ENCODE measurements at places on chromosomes 1 and 21.

GRCh38 chr1:199404976-199405375 lies 622.5 kb upstream of the NR5A2 start:
- DNase-seq: no peak

DNA sequence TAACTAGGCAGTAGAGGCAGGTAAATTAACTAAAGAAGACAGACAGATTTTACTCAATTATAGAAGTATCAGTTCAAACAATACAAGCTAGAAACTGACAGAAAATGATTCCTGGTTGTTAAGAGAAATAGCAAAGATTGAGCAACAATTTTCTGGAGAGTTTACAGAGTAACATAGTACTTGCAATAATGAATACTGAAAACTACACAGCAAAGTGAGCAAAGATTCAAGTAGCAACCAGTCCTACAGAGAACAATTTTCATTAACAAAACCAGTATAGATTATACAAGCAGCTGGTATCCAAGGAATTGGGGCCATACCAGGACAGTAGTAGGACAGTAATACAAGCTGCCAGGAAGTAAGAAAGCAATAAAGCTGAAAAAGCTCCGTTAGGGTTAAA lies 37.6 kb downstream of the EYA3 start:
- DNase-seq: no peak

DNA sequence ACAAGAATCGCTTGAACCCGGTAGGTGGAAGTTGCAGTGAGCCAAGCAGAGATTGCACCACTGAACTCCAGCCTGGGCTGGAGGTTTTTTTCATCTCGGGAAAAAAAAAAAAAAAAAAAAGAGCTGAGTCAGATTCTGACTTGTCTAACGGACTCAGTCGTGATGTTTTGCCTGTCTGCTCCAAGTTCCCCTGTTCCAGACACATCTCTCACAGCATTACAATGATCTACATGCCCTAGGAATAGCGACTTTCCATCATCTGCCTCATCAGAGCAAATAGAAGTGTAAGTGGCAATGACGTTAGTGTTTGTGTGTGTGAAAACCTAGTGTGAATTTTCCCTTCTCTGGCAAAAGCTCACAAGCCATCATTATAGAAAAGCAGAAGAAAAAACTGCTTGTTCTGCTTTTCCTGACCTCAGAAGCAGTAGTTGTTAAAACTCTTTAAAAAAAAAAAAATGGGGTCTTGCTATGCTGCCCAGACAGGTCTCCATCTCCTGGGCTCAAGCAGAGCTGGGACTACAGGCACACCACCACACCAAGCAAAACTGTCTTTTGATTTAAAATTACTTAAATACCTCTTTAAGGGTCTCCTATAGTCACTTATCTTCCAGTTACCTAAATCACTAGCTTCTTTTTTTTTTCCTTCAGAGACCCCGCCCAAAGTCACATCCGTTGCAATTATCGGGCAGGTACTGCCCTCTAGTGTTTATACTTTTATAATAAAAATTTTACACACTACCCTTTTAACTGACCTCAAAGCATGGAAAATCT lies 37.3 kb downstream of the PLEKHO1 start:
- DNase-seq: no peak

- DNase-seq: no peak
Observed at GRCh38 chr1:48422009-48422408, 50.0 kb downstream of the SPATA6 start.

DNA sequence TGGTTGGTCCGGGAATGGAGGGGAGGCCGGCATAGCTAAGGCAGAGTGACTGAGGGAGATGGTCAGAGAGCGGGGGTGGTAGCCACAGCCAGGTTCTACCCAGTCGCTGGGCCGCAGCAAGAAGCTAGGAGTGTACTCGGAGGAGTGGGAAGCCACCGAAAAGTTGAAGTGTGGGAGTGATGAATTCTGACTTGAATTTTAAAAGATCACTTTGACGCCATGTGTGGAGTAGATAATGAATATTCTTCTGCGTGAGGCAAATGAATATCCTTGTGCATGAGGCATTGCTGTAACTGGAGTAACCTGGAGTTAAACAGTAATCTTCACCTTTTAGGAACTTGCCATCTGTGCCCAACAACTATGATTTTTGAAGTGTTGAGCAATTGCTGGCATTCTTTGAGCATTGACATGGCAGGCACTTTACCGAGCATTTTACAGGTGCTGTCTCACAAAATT lies 6.9 kb downstream of the CTPS1 start:
- DNase-seq: no peak

- no peak for DNase-seq
Observed at GRCh38 chr1:165069829-165070228, 286.7 kb downstream of the LMX1A start.

GRCh38 chr1:193031431-193031830 lies 27.7 kb downstream of the UCHL5 start:
- DNase-seq: no peak

DNA sequence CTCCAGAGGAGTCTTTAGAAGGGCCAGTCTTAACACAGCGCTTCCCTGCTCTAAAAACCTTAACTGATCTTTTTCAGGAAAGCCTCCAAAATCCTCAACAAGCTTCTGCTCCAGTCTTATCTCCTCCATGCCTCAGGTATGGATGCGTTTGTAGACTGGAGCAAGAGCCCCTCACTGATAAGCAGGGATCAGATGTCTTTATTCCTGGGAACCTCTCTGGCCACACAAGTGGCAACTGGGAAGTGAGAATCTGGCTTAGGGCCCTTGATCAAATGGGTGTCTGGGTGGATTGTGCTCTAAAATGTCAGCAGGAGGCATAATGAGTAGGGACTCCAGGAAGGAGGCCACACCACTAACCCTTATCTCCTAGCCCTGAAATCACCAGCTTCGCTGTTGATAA lies 1.4 kb downstream of the ZBTB8A start:
- no peak for DNase-seq

GRCh38 chr1:2242814-2243725 lies 15.0 kb downstream of the SKI start:
- DNase-seq: no peak

DNA sequence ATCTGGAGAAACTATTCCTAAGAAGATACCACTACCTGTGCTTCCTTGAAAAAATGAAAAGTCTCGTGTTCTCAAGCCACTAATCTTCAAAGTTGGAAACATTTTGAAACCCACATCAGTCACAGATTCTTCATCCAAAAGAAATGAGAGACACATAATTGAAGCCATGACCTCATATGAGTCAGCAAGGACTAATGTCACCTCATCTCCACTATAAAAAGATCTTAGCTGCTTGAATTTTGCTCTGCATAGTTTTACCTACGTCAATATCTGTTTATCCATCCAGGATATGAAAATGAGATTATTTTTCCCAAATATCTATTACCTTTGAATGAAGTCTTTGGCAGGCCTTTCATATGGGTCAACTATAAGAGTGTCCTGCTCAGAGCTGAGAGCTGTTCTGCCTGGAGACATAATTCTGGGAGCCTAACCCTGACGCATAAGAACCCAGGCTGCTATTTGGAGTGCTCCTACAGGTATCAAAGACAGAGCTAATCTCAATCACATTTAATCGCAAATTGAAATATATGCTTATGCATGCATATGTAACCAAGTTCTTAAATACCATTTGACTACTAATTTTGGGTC lies 312.5 kb upstream of the PKN2 start:
- DNase-seq: no peak

DNA sequence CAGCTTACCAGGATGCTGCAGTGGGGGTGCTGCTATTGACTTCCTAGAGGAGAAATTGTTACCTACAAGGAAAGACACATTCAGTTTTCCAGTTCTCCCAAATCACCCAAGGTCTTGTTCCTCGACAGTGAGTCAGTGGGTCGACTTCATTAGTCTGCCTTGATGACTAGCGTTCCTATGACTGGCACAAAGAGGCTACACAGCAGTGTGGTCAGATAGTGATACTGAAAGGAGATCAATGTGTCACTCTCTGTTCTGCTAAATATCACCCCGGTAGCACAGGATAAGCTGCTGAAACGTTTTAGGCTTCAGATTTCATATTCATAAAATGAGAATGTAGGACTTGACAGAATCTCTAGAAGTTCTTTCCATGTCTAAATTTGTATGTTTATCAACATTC lies 357.4 kb downstream of the LMX1A start:
- no peak for DNase-seq

- no peak for DNase-seq
Observed at GRCh38 chr1:227038401-227038800, 98.3 kb downstream of the COQ8A start.

- no peak for DNase-seq
Observed at GRCh38 chr1:15858069-15858670, 10.7 kb downstream of the SPEN start.

DNA sequence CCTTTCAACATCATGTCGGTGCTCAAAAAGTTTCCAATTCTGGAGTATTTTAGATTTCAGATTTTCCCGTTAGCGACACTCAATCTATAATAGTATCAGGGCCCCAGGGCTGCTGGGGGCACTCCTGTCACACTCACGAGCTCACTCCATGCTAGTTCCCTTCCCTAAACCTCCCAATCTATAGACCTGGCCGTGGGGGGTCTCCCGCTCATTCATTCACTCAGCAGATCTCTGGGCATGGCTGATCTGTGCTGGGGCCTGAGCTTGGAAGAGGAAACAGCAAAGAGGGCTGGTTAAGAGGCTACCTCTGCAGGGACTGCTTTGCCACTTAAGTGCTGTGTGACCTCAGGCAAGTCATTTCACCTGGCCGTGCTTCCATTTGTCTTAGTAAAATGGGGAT lies 46.8 kb upstream of the LAPTM5 start:
- no peak for DNase-seq

DNA sequence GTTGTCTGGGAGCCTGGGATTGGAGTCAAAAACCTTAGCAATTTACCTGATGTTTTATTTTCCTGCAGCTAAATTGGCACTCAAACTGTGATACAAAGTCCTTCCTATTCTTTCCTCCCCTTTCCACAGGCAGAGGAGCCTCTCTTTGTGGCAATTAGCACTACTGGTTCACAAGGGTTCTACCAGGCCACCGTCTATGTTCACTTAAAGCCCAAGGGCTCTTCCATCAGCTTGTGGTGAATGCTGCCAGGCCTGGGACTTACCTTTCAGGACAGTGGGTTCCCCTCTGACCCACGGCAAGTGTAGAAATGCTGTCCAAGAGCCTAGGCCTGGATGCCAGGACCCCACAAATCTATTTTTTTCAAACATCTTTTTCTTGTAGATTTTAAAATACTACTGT lies 251.9 kb upstream of the B3GALT2 start:
- DNase-seq: no peak

DNA sequence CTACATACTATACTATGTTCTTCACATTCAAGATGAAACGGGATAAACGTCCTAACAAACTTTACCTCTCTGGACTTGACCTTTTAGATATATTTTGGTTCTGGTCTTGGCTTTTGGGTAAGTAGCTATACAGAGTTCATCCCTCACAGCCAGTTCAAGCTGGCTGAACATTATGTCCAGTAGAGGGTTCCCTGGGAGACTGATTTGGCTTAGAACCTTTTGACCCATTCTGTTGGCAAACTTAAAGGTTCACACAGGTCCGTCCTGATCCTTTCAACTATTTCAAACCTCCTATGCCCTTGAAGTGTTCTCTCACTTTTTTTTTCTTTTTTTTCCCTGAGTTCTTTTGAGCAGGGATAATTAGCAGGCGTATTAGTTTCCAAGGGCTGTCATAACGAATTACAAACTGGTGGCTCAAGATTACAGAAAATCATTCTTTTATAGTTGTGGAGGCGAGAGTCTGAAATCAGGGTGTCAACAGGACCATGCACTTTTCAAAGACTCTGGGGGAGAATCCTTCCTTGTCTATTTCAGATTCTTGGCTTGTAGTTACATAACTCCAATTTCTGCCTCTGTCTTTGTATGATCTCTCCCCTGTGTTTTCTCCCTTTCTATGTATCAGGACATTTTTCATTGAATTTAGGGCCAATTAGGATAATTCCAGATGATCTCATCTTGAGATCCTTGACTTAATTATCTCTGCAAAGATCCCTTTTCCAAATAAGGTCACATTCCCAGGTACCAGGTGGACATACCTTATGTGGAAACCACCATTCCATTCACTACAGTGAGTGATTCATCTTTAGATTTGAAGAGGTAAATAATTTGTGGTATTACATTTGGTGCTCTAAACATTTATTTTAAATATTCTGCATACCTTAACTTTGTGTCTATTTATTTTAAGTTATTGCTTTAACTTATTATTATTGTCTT lies 257.4 kb upstream of the USP25 start:
- DNase-seq: no peak

GRCh38 chr1:154430903-154431302 lies 25.8 kb downstream of the IL6R start:
- no peak for DNase-seq

DNA sequence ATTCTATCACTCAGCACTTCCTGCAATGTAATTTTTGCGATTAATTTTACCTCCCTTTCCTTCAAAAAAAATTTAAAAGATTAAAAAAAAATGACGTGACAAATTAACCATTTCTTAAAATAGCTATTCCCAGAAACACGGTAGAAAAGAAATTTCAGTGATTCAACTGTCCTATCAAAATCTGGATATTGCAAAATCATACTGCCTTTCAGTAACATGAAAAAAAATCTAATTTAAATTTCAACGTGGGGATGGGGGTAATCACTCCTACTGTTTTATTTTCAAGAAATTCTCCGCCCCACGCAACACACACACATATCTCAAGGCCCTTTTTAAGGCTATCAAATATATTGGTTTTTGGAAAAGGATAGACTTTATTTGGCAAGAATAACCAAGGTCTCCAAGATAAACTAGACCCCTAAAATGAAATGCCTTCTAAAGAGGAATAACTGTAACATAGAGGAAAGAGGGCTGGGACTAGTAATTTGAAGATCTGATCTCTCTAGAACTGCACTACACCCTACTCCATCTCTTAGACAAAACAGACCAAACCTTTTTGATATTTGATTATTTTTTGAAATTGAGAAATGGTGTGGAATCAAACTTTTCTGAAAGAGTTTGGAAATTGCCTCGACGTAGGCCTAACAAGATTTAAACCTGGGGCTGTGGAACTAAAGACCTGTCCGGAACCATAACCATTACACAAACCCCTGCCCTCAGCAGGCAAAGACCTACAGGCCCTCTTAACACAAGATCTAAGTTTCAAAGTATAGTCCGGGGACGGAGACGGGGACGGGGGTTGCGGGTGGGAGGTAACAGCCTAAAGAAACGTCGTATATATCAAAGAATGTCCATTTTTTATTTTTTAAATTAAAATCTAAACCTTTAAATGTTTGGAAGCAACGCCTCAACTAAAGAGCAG lies 941 bp downstream of the ARNT start:
- DNase-seq: no peak

GRCh38 chr21:39204134-39204533 lies 20.9 kb upstream of the PSMG1 start:
- no peak for DNase-seq

DNA sequence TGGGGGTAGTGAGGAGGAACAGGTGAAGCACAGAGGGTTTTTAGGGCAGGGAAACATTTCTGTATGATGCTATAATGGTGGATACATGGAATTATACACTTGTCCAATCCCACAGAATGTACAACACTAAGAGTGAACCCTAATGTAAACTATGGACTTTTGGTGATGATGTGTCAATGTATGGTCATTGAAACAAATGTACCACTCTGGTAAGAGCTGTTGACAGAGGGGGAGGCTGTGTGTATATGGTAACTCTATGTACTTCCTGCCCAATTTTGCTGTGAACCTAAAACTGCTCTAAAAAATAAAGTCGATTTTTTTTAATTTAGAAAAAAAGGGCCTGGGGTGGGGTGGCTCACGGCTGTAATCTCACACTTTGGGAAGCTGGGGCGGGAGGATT lies 22.9 kb downstream of the ASAP3 start:
- DNase-seq: no peak
